ENCODE measurements at places on chromosomes 4 and X.

- no peak for DNase-seq
Observed at GRCh38 chr4:89125901-89126782, 14.8 kb downstream of the TIGD2 start.

DNA sequence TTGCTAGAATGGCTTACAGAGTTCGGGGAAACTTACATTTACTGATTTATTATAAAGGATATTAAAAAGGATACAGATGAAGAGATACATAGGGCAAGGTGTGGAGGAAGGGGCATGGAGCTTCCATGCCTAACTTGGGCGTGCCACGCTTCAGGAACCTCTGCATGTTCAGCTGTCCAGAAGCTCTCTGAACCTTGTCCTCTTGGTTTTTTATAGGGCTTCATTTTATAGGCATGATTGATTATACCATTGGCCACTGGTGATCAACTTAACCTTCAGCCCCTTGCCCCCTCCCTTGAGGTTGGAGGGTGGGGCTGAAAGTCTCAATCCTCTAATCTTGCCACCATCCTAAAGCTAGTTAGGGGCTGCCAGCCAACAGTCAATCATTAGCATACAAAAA lies 10.7 kb downstream of the SMAD1 start:
- DNase-seq: no peak

DNA sequence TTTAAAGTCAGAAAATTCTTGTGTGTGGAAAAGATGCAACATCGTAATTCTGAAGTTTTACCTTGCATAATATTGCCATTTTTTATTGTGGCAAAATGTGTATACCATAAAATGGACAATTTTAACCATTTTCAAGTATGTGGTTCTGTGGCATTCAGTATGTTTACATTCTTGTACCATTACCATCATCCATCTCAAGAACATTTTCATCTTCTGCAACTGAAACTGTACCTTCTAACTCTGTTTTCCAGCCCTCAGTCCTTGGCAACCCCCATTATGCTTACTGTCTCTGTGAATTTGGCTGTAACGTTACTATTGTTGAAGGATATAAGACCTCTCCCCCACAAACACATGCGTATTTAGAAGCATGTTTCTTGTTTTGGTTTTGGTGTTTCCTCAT lies 123.2 kb downstream of the BMPR1B start:
- no peak for DNase-seq

GRCh38 chrX:12080265-12080664 lies 58.0 kb upstream of the FRMPD4 start:
- peak; percentile 1 for DNase-seq

- DNase-seq: no peak
Observed at GRCh38 chrX:20143561-20143960, 1.9 kb upstream of the EIF1AX start.

GRCh38 chr4:5893591-5893990 lies 705 bp upstream of the CRMP1 start:
- DNase-seq: no peak

- no peak for DNase-seq
Observed at GRCh38 chr4:156388826-156389225, 435.2 kb upstream of the CTSO start.

- DNase-seq: no peak
Observed at GRCh38 chrX:13470685-13470977, 98.8 kb upstream of the EGFL6 start.

- no peak for DNase-seq
Observed at GRCh38 chr4:164377277-164377676, 376.7 kb upstream of the SMIM31 start.

GRCh38 chrX:150879855-150880807 lies 18.3 kb downstream of the CD99L2 start:
- DNase-seq: no peak

GRCh38 chr4:77790146-77790545 lies 29.0 kb downstream of the CNOT6L start:
- DNase-seq: no peak

DNA sequence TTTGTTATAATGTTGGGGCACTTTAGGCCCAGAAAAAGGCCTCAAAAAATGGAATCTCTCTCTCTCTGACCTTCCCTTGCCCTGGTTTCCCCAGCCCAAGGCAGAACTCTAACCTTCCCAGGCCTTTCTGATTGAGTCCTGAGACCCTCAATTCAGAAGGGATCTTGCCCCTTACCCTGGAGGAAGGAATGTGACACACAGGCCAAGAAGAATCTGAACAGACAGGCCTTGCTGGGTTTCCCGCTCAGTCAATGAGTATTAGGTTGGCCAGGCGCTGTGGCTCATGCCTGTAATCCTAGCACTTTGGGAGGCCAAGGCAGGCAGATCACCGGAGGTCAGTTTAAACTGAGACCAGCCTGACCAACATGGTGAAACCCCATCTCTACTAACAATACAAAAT lies 27.6 kb downstream of the ELOVL6 start:
- no peak for DNase-seq

GRCh38 chr4:177235026-177235425 lies 74.6 kb upstream of the NEIL3 start:
- no peak for DNase-seq

GRCh38 chrX:46582325-46582724 lies 8.8 kb downstream of the CHST7 start:
- DNase-seq: no peak

DNA sequence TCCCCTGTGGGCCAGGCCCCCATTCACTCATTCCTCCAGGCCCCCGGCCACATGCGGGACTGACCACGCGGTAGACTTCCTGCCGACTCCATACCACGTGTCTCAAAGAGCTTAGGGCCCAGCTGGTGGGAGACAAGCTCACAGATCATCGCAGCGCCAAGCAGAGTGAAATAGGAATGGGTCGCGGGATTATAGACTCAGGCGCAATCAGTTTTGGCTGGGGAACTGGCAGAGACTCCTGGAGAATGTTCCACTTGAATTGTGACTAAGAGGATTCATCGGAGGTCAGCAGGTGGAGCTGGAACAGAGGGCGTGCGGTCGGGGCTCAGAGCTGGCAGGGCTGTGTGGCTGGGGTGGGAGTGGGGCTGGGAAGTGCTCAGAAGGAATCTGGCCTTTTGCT lies 15.6 kb downstream of the ATP2B3 start:
- DNase-seq: no peak

GRCh38 chrX:16882169-16882568 lies 12.0 kb upstream of the RBBP7 start:
- peak; percentile 54 for DNase-seq

DNA sequence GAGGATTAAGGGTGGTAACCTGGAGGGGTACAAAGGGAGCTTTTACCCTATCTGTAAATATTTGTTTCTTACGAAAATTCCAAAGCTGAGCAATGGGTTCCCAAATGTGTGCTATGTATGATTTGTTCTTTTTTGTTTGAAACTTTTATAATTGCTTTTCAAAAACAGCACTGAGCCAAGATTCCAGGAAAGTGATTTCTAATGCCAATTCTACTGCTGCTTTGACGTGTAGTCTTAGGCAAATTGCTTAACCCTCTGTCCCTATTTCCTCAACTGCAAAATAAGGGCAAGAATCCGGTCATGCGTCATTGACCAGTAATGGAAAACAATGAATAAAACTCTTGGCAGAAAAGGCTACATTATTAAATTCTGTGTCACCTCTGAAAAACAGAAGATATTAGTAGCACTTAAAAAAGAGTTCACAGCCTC lies 454.7 kb downstream of the IL15 start:
- DNase-seq: no peak

DNA sequence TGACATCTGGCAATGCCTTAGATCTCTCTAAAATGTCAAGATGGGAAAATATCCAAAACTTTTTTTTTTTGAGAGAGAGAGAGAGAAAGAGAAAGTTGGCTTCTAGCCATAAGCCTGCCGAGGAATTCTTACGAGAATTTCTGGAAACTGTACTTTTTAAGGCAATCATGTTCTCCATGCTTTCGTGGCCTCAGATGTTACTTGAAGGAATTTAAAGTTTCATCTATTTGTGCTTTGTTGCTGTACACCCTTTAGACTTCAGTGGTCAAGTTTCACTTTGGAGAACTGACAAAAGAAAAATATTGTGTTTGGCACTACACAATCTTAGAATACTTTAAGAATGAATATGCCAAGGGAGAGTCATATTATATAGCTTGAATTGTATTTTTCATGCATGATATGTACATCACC lies 53.9 kb downstream of the FAT4 start:
- DNase-seq: no peak

DNA sequence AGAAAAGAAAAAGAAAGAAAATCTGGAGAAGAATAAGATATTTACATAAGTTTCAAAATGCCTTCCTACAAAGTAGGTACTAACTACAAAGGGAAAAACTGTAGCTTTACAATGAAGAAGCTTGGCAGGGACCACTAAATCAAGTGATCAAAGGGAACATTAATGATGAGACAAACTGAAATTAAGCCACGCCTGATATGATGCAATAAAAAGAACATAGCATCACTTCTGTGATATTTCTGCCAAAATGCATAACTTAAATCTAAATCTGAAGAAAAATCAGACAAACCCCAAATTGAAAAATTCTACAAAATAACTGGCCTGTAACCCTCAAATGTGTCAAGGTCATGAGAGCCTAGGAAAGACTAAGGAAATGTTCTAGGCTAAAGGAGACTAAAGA lies 8.9 kb upstream of the DCLK2 start:
- DNase-seq: no peak

All from activated CD8-positive, alpha-beta T cell treated with anti-CD3 and anti-CD28 coated beads for 36 hours (primary cell).